Nucleus accumbens (tissue), 56 donors: ENCODE measurements at places on chromosomes 6 and 20.

GRCh38 chr6:44665683-44666082 lies 278.2 kb downstream of the CDC5L start:
- DNase-seq: no peak

DNA sequence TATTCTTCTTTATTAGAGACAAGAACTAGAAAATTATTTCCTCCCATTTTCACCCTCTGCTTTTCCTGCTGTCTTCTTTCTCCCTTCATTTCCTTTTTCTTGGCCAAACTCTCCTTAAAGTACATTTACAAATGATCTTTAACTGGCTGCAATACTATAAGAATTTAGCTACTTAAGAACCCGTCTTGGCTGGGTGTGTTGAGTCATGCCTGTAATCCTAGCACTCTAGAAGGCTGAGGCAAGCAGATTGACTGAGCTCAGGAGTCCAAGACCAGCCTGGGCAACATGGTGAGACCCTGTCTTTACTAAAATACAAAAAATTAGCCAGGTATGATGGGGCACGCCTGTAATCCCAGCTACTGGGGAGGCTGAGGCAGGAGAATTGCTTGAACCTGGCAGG lies 39.3 kb upstream of the SRPK1 start:
- no peak for DNase-seq

DNA sequence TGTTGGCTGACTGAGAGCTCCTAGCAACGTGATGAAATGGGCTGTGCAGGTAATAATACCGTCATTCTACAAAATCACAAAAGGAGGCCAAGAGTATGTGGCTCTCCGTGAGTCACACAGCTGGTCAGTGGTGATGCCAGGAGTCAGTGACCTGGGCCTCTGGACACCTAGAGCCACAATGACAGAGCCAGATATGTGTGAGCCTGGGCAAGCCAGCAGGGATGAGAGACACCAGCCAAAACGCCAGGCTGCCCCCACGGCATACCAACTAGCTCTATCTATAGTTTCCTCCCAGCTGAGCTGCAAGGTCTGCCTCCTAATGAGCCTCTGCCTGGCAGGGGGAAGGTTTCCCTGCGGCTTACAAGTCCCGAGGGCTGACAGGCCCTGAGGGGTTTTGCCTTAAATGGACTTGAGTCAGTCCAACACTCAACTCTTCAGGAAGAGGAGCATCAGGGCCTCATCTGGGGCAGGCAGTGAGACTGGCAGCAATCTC lies 70.0 kb downstream of the CPNE5 start:
- DNase-seq: no peak

- no peak for DNase-seq
Measured at GRCh38 chr6:39653612-39654011, 71.6 kb downstream of the KIF6 start.

GRCh38 chr6:46044881-46045617 lies 29.4 kb upstream of the CLIC5 start:
- no peak for DNase-seq

DNA sequence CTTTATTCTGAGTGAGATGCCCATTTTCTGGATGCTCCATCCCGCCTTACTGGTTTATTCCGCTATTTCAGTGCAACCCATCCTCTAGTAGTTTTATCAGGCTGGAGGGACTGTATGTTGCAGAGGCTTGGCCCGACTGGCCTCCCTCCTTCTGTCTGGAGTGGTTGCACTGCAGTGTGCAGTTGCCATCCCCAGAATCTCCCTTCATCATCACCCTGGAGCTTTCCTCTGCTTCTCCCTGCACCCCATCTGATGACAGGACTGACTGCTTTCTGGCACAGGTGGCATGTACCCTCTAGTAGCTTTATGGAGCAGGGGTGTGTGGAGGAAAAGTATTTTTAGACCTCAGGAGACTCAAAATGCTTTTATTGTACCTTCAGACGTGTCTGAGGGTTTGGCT lies 21.1 kb downstream of the WRNIP1 start:
- no peak for DNase-seq

DNA sequence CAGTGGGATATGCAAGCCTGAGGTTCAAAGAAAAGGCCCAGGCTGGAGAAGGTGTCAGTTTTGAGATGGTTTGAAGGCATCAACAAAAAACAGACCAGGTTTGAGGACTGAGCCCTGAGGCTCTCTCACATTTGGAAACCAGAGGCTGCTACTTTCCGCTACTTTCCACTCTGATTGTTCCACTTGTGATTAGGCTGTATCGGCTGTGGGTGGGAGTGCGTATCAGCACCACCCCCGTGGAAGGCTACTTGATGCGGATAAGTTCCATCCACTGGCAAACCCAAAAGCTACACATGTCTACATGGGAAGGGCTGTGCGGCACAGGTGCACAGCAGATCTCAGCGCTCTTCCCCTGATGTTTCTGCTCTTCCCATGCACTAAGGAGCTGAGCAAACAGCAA lies 198.7 kb downstream of the GMPR start:
- no peak for DNase-seq

DNA sequence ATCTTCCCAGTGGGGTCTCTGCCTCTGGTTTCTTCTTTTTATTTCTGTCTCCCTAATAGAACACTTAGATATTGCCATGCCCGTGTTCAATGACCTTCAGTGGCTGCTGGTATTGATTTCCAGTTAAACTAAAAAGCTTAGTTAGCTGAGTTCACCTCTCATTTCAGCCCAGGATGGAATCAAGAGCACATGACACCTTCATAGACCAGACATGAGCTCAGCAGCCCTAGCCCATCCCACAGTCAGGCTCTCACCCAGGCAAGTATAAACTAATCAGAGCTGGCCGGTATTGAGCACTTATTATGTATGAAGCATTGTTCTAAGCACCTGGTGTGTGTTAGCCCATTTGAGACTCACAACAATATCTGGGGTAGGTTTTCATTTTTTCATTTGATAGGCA lies 33.7 kb upstream of the PLEKHG1 start:
- DNase-seq: no peak

DNA sequence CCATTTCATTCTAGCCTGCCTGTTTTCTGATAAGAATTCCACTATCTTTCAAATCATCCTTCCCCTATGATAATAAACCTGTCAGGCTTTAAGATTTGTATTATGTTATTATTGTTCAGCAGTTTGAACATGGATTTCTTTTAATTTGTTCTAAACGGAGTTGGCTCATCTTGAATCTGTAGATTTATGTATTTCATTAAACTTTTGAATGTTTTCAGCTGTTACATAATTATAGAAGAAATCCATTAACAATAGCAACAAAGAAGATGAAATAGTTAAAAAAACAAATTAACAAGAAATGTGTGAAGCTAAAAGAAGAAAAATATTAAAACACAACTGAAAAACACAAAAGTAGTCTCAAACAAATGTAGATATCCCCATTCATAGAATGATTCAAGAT lies 223.7 kb upstream of the RUNX2 start:
- no peak for DNase-seq

DNA sequence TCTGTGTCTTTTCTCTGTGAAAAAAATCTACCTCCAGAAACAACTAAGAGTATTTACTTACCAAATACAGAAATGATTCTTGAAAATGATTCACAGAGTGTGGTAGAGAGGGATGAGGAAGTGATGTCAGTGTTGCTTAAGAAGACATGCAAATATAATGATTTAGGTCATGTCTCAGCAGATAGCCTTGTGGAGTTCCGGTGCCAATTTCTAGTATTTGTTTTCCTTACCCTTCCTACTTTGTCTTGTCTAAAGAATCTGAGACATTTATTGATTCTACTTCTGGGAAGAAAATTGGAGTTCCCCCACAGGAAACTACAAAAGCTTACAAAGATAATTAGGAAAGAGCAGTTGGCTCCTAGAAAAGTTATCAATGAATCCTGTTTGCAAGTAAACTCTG lies 68.8 kb downstream of the GJA1 start:
- DNase-seq: no peak
